HFFc6 (cell line): ENCODE measurements at places on chromosomes 6 and 20. TPM values are rescaled to one million over a fixed set of nuclear protein-coding genes. Genes with fewer than 3 reads are reported as not detected.

DNA sequence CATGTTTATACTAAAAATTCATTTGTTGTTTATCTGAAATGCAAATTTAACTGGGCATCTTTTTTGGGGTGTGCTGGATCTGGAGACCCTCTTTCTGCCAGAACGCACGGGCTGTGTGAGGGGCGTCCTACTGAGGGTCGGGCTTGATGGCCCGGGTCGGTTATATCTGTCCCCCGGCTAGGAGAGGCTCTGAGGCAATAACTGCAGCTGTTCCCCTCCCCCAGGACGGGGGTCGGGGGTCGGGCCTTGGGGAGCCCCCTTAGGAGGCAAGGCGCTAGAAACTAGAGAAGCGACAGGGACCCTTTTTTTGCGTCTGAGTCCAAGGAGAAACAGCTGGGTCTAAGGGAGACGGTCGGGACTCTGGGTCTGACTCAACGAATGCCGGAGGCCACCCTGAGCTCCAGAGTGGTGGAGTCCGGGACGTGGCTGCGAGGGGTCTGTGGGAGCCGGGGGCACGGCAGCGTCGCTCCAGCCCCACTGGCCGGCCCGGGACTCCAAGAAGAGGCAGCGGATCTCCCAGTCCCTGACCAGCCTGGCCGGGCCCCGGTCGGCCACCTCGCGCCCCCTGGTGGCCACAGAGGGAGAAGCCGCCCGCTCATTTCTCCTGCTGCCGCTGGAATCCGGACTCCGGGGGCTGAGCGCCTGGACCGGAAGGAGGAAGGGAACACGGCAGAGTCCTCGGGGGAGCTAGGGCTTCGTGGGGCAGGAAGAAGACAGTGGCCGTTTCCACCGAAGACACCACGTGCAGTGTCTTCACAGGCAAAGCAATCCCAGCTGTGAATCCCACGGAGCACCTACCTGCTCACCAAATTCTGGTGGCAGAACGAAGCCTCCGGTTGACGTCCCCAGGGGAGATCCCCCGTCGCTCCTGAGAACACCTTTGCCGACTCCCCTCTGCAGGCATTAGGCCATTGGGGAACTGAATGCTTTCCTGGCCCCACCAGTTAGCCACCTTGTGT is 24.0 kb upstream of the SCML4 start:
- peak; percentile 55 for DNase-seq

- no peak for DNase-seq
Measured at GRCh38 chr6:29831776-29832175, 4.2 kb downstream of the HLA-G start.

- DNase-seq = peak; percentile 62
Measured at GRCh38 chr6:31114970-31115849, 610 bp downstream of the PSORS1C1 start.

DNA sequence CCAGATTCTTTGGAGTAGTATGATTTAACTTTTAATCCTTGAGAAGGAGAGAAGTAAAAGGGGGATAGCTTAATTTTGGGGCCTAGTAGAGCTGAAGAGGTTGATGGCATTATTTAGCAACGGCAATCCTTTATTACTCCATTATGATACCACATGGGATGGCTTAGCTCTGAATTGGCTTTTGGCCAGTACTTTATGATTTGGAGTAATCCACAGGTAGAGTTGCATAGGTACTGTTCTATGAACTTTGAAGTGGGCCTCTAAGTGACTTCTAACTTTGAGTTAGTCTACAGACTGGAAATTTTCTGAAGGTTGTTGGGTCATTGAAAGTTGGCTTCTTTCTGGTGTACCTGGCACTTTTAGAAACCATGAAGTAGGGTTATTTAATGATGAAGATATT is 11.6 kb downstream of the YWHAB start:
- no peak for DNase-seq

GRCh38 chr20:3380228-3381070 is 27.0 kb downstream of the DNAAF9 start:
- no peak for DNase-seq

GRCh38 chr20:37468886-37469285 is 52.2 kb upstream of the NNAT start:
- DNase-seq = no peak

DNA sequence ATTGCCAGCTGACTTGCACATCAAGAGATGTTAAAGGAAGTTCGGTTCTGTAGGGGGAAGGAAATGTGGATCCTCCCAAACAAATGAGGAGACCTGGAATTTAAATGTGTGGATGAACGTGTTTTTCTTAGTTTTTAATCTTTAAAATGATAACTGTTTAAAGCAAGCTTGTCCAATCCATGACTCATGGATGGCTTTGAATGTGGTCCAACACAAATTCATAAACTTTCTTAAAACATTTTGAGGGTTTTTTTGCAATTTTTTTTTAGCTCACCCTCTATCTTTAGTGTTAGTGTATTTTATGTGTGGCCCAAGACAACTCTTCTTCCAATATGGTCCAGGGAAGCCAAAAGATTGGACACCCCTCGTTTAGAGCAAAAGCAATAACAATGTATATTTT is 12.6 kb downstream of the TUBB2B start:
- no peak for DNase-seq

- no peak for DNase-seq
Measured at GRCh38 chr6:2958776-2959175, 12.6 kb downstream of the SERPINB6 start.

DNA sequence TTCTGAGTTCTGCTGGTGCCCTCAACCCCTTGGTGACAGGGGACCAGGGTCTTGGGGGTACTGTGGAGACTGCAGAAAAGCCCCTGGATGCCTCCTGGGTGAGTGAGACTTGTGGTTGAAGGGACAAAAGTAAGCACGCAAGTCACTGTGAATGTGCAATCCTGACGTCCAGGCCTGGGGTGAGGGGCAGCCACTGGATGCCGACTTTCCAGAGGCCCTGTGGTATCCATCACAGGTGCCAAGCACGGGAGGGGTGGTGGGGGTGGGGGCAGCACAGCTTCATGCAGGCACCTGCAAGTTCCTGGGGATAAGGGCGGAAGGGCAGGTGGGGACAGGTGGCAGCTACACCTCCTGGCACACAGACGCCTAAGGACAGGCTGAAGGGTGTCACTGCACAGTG is 20.1 kb upstream of the UBE2V1 start:
- DNase-seq = no peak

The TCF21 gene
- not detected in 2 replicates for total RNA-seq

- DNase-seq = no peak
Measured at GRCh38 chr20:42978184-42978974, 211.3 kb downstream of the PTPRT start.

DNA sequence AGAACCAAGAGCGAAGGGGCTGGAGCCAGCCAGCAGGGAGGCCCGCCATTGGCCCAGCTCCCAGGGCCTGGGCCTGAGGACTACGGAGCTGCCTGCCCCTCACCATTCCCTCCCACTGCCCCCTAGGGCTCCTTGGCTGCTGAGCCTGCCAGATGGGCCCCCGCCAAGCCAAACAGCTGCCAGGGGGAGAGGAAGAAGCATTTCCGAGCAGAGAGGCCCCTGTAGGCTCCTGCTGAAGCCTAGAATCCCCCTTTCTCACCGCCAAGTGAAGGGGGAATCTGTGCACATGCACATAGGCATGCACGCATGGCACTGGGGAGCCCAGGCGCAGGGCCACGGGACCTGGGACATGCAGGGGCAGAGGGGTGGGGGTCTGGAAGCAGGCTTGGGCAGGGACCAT is 28.5 kb upstream of the MRPS18A start:
- DNase-seq = no peak

DNA sequence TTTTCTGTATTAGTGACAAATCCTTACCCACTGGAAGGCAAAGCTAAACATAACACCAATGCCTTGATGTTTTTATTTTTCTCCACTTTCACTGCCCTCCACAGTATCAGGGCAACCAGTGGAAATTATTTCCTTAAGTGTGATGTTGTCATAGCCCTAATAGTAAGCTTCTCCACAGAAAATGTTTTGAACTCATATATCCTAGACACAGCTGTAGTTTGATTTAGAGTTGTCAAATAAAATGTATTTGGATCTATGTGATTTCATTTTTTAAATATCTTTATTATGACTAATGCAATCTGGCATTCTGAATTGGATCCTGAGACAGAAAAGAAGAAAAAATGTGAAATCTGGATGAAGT is 70.9 kb upstream of the UFL1 start:
- no peak for DNase-seq

The VWA7 gene
- 0.23 to 0.84 TPM (median 0.66 TPM) in 3 replicates for total RNA-seq

DNA sequence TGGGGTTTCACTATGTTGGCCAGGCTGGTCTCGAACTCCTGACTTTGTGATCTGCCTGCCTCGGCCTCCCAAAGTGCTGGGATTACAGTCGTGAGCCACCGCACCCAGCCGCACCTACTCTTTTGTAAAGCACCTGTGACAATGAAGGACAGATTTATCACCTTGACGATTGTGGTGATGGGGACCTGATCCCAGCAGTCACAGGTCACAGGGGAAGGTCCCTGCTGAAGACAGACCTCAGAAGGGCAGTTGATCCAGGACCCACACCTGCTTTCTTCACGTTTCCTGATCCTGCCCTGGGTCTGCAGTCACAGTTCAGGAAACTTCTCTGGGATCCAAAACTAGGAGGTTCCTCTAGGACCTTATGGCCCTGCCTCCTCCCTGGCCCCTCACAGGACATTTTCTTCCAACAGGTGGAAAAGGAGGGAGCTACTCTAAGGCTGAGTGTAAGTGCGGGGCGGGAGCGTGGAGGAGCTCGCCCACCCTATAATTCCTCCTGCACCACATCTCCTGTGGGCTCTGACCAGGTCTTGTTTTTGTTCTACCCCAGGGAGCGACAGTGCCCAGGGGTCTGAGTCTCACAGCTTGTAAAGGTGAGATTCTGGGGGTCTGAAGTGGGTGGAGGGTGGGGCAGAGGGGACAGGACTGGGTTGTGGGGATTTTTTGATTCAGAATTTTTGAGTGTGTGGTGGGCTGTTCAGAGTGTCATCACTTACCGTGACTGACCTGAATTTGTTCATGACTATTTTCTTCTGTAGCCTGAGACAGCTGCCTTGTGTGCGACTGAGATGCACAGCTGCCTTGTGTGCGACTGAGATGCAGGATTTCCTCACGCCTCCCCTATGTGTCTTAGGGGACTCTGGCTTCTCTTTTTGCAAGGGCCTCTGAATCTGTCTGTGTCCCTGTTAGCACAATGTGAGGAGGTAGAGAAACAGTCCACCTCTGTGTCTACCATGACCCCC is 3.0 kb downstream of the HLA-E start:
- no peak for DNase-seq

DNA sequence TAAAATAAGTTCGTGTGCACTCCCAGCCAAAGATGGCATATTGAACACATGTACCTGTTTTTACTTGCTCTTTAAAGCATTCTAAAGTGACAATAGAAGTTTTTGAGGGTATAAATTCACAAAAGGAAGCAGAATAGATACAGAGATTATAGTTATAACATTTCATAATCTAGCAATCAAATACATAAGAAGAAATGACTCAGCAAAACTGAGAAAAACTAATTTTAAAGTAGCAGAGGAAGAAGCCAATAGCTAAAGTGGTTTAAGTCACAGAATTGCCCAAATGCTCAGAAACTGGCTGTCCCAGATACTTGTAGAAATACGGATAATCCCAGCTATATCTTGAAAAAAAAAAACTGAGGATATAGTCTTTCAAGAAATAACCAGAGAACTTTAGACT is 49.2 kb upstream of the TBC1D32 start:
- DNase-seq = no peak

- DNase-seq = no peak
Measured at GRCh38 chr6:101705866-101706265, 312.4 kb downstream of the GRIK2 start.

GRCh38 chr6:131023834-131024504 is 39.1 kb downstream of the EPB41L2 start:
- peak; percentile 55 for DNase-seq

The ASIP gene
- total RNA-seq = not detected in 3 replicates

- DNase-seq = no peak
Measured at GRCh38 chr6:55473722-55474121, 105.3 kb downstream of the HMGCLL1 start.

The IRF4 gene
- total RNA-seq = not detected in 3 replicates

- no peak for DNase-seq
Measured at GRCh38 chr6:40413239-40413638, 173.9 kb downstream of the LRFN2 start.

DNA sequence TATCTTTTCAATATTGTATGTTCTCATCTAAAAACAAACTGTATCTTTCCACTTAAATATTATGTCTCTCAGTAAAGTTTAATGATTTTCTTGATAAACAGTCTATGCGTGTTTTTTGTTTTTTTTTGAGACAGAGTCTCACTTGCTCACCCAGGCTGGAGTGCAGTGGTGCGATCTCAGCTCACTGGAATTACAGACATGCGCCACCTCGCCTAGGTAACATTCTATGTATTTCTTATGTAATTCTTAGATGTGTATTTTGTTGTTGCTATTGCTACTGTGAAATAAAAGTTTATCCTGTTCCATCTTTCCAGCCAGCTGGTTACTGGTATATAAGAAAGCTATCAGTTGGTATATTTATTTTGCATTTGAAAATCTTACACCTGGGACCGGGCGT is 29.4 kb downstream of the ABHD12 start:
- peak; percentile 59 for DNase-seq

- DNase-seq = peak; percentile 49
Measured at GRCh38 chr6:71537717-71538116, 249.1 kb downstream of the OGFRL1 start.

- DNase-seq = no peak
Measured at GRCh38 chr6:113873043-113873667, 16.0 kb downstream of the MARCKS start.

The DDR1 gene
- 32.9 to 42.5 TPM (median 37.8 TPM) in 3 replicates for total RNA-seq

The SLC35F1 gene
- total RNA-seq = not detected in 3 replicates

The FNDC1 gene
- not detected in 3 replicates for total RNA-seq
